ENCODE measurements at places on chromosomes 7 and 10. TPM values are rescaled to one million over a fixed set of nuclear protein-coding genes. Genes with fewer than 3 reads are reported as not detected.

GRCh38 chr7:82548141-82548688 lies 104.6 kb upstream of the CACNA2D1 start:
- H3K27ac ChIP-seq = no peak overlapping the region
- H3K4me3 ChIP-seq = no peak overlapping the region
- H3K4me1 ChIP-seq = no peaks in the 10 kb centered on the region
- no peak for DNase-seq
- H3K36me3 ChIP-seq = no peaks in the 10 kb centered on the region

- no peak for DNase-seq
- no peaks in the 10 kb centered on the region for H3K27me3 ChIP-seq
- no peaks in the 10 kb centered on the region for H3K36me3 ChIP-seq
- H3K4me1 ChIP-seq = peaks cover 18% of the 10 kb centered on the region
These were observed 30.2 kb upstream of the ZMYND11 start for GRCh38 chr10:104862-105565.

DNA sequence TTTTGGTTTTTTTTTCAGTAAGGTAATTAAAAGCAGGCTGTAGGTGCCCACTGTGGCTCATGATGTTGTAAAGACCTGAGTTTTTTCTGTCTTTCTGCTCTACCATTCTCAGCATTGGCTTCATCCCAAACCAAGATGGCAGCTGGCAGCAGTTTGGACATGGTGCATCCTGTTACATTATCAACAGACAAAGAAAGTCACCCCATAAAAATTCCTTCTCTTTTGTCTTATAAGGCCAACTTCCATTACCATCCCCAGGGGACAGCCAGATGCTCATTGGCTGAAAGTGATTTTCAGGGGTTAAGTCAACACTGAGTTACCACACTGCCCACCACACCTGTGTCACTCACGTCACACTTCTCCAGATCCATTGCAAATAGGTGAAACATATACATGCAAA lies 558.4 kb downstream of the SDK1 start:
- DNase-seq = no peak
- no peak overlapping the region for H3K4me3 ChIP-seq
- no peaks in the 10 kb centered on the region for H3K4me1 ChIP-seq
- H3K27me3 ChIP-seq = peaks cover 4% of the 10 kb centered on the region

- peaks cover 15% of the 10 kb centered on the region for H3K4me1 ChIP-seq
- H3K4me3 ChIP-seq = no peak overlapping the region
- H3K27ac ChIP-seq = no peak overlapping the region
These were observed 74.0 kb upstream of the EN2 start for GRCh38 chr7:155383756-155384491.

DNA sequence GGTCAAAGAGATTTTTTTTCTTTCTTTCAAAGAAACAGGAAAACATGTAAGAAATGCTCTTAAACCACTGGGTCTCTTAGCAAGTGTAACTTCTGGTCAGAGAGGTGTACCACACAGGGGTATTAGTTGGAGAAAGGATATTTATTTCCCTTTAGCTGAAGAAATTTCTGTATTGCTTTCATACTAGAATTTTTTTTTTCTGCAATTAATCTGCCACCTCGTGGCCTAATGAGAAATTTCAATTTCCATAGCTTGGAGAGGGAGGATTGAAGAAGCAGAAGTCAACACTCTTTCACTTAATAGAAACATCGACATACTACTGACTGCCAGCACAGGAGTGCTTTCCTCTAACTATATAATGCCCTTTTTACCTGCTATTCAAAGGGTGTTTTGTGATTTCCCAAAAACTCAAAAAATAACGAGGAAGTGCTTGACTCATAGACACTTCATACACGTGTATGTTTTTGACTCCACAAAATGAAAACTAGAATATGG lies 177.6 kb upstream of the NAMPT start:
- DNase-seq = no peak
- H3K27ac ChIP-seq = no peak overlapping the region
- no peaks in the 10 kb centered on the region for H3K27me3 ChIP-seq
- peaks cover 10% of the 10 kb centered on the region for H3K4me1 ChIP-seq

DNA sequence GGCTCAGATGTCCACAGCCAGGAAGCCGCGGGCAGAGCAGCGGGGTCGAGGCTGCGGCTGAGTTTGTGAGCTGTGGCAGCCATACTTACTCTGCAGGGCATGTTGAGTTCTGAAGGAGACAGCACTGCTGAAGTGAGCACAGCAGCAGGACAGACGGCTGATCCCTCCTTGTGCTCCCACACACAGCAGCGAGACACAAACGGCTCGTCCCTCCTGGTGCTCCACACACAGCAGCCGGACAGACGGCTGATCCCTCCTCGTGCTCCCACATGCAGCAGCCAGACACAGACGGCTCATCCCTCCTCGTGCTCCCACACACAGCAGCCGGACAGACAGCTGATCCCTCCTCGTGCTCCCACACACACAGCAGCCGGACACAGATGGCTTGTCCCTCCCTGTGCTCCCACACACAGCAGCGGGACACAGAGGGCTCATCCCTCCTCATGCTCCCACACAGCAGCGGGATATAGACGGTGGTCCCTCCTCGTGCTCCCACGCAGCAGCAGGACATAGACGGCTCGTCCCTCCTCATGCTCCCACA lies 305.1 kb downstream of the PTPRN2 start:
- H3K27me3 ChIP-seq = no peaks in the 10 kb centered on the region
- no peak overlapping the region for H3K27ac ChIP-seq
- H3K4me1 ChIP-seq = no peaks in the 10 kb centered on the region
- no peak overlapping the region for H3K4me3 ChIP-seq
- DNase-seq = no peak
- no peaks in the 10 kb centered on the region for H3K36me3 ChIP-seq

DNA sequence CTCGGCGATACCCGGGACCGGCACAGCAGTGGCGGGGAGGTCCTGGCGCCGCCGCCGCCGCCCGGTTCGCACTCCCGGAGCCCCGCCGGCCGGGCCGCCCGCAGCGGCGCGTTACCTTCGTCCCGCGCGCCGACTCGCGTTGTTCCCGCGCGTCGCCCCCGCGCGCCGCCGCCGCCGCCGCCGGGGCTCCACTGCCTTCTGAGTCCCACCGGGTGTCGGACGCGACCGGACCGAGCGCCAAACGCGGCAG lies at the start of gene EZH2:
Gene EZH2, minus strand, starts transcription at position 243 of the 250 bp plus-strand sequence. CDS start 36,993 bp downstream, outside the sequence.
- peaks cover 29% of the 10 kb centered on the region for H3K36me3 ChIP-seq
- peak within 1 kb of the TSS; percentile 99 for H3K27ac ChIP-seq
- H3K4me1 ChIP-seq = peaks cover 36% of the 10 kb centered on the region
- DNase-seq = no peak
- peak within 1 kb of the TSS; percentile 97 for H3K4me3 ChIP-seq

DNA sequence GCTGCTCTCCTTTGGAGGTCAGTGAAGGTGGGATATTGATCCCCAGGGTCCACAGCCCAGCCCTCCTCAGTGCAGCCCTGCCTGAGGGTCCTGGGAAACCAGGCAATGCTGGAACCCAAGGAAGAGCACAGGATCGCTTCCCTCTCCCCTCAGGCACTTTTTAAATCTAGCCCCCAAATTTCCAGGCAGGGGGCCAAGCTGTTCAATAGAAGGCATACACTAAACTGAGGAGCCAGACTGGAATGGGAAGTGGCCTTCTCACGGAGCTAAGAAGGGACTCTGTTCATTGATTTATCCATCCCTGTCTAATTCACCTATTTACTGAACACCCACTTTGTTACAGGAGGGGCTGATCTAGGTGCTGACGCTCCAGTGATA lies 60.3 kb downstream of the GLI3 start:
- no peaks in the 10 kb centered on the region for H3K27me3 ChIP-seq
- no peak for DNase-seq
- no peaks in the 10 kb centered on the region for H3K4me1 ChIP-seq
- no peak overlapping the region for H3K27ac ChIP-seq
- no peak overlapping the region for H3K4me3 ChIP-seq

GRCh38 chr7:130444234-130444633 lies 3.4 kb upstream of the CEP41 start:
- no peak overlapping the region for H3K27ac ChIP-seq
- DNase-seq = no peak
- H3K4me1 ChIP-seq = peaks cover 25% of the 10 kb centered on the region
- no peaks in the 10 kb centered on the region for H3K27me3 ChIP-seq

- H3K4me1 ChIP-seq = peaks cover 24% of the 10 kb centered on the region
- H3K27ac ChIP-seq = no peak overlapping the region
- no peak for DNase-seq
- no peak overlapping the region for H3K4me3 ChIP-seq
These were observed 6.5 kb downstream of the VPS41 start for GRCh38 chr7:38902449-38902848.

DNA sequence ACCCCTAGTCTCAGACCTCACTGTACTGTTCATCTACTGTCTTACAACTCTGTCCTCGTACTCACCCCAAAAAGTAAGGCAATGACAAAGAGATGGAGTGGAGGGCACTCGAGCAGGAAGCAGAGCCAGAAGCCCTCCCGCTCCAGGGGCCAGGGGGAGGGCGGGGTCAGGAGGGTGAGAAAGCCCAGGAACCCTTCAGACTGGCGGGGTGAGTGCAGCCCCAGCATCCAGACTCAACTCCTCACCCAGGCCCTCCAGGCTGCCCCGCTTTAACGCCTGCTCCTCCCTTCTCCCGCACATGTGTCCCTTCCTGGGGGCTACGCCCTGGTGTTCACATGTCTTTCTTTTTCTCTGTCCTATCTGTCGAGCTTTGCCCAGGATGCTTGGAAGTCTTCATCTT lies 66.1 kb downstream of the CALML3 start:
- H3K27ac ChIP-seq = no peak overlapping the region
- H3K4me1 ChIP-seq = no peaks in the 10 kb centered on the region
- no peak overlapping the region for H3K4me3 ChIP-seq
- no peaks in the 10 kb centered on the region for H3K36me3 ChIP-seq

GRCh38 chr7:75869776-75870379 lies 9.0 kb upstream of the RHBDD2 start:
- no peaks in the 10 kb centered on the region for H3K36me3 ChIP-seq
- peaks cover 6% of the 10 kb centered on the region for H3K4me1 ChIP-seq
- H3K27ac ChIP-seq = no peak overlapping the region
- no peak for DNase-seq
- no peak overlapping the region for H3K4me3 ChIP-seq

GRCh38 chr7:154910125-154910524 lies 92.8 kb downstream of the PAXIP1 start:
- no peak overlapping the region for H3K27ac ChIP-seq
- no peak for DNase-seq
- H3K4me1 ChIP-seq = peaks cover 7% of the 10 kb centered on the region
- no peak overlapping the region for H3K4me3 ChIP-seq
- H3K36me3 ChIP-seq = no peaks in the 10 kb centered on the region

- H3K4me1 ChIP-seq = peaks cover 30% of the 10 kb centered on the region
- peaks cover 12% of the 10 kb centered on the region for H3K36me3 ChIP-seq
- peak overlapping the region; percentile 94 for H3K4me3 ChIP-seq
- no peak for DNase-seq
These were observed 402 bp upstream of the TMEM168 start for GRCh38 chr7:112790586-112791003.

GRCh38 chr7:93535616-93536015 lies 38.9 kb downstream of the CALCR start:
- H3K27ac ChIP-seq = no peak overlapping the region
- DNase-seq = no peak

DNA sequence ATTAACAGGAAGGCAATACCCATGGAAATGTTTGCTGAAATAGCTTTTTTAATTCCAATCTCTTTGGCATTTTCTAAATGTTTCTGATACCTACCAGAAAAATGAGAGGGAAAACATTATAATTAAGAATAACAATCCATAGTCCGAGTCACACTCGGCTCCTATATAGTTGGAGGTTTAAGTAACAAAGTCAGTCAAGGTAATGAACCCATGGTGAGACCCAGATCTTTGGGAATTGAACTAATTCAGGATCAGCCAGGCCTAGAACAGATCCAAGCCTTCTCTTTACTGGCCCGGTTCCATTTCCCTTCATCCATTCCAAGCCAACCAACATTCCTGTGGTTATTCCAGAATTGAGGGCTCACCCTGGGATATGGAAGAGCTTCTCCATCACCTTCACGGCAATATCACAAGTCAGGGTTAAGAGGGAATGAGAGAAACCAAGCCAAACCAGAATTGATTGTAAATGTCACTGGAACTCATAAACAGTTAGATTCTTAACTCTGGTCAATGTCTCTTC lies 28.3 kb downstream of the ABCB4 start:
- no peak overlapping the region for H3K4me3 ChIP-seq
- peaks cover 2% of the 10 kb centered on the region for H3K4me1 ChIP-seq
- no peak for DNase-seq
- no peaks in the 10 kb centered on the region for H3K36me3 ChIP-seq
- H3K27me3 ChIP-seq = peaks cover 10% of the 10 kb centered on the region

GRCh38 chr10:126350216-126350992 lies 37.9 kb downstream of the ADAM12 start:
- H3K4me3 ChIP-seq = no peak overlapping the region
- no peaks in the 10 kb centered on the region for H3K36me3 ChIP-seq
- no peaks in the 10 kb centered on the region for H3K27me3 ChIP-seq
- DNase-seq = no peak

DNA sequence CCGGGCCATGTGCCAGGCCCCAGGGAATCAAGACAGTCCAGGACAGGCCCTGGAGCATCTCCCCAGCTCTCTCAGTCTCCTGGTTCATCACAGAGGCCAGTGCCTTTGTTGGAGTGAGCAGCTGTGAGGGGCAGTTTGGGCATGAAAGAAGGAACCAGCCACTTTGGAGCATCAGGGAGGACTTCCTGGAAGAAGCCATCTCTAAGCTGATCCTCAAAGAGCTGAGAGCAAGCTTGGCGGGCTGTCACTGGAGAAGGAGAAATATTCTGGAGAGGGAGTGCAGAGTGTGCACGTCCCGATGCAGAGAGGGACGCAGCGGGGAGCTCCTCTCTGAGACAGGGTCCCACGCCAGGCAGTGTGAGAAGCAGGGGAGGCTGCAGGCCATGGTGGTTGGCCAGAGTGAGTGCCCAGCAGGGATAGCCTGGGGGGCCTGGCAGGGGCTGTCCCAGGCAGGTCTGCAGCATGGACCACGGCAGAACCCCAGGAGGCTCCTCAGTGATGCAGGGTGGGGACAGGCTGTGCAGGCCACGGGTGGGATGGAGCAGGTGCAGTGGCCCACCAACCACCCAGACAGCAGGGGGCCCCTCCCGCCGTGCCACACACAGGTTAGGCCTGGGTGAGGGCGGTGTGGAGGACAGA lies 34.7 kb downstream of the PWWP2B start:
- H3K27me3 ChIP-seq = no peaks in the 10 kb centered on the region
- peaks cover 10% of the 10 kb centered on the region for H3K4me1 ChIP-seq
- DNase-seq = no peak
- H3K27ac ChIP-seq = no peak overlapping the region
- H3K4me3 ChIP-seq = no peak overlapping the region
- no peaks in the 10 kb centered on the region for H3K36me3 ChIP-seq

GRCh38 chr7:101957744-101958525 lies 140.5 kb downstream of the CUX1 start:
- no peak for DNase-seq
- no peak overlapping the region for H3K4me3 ChIP-seq
- no peak overlapping the region for H3K27ac ChIP-seq
- no peaks in the 10 kb centered on the region for H3K36me3 ChIP-seq
- peaks cover 9% of the 10 kb centered on the region for H3K4me1 ChIP-seq

- H3K36me3 ChIP-seq = peaks cover 8% of the 10 kb centered on the region
- DNase-seq = peak; percentile 23
- H3K4me3 ChIP-seq = peak overlapping the region; percentile 67
- no peaks in the 10 kb centered on the region for H3K27me3 ChIP-seq
These were observed 3.8 kb upstream of the PDCD4 start for GRCh38 chr10:110867807-110868465.

C7orf57 gene
- 0.10 TPM for total RNA-seq

LRRC18 gene
- total RNA-seq = not detected

NME8 gene
- total RNA-seq = not detected

BHLHA15 gene
- not detected for total RNA-seq

RNF133 gene
- total RNA-seq = not detected

GPR146 gene
- total RNA-seq = 2.7 TPM

ASB4 gene
- total RNA-seq = not detected

BEND7 gene
- total RNA-seq = not detected

LBX1 gene
- not detected for total RNA-seq

SCIN gene
- not detected for total RNA-seq

STRIP2 gene
- 6.6 TPM for total RNA-seq

ENTPD7 gene
- 6.0 TPM for total RNA-seq

CPVL gene
- not detected for total RNA-seq
